ENCODE measurements at places on chromosomes 5 and 9.
A peak's percentile ranks its signal among the peaks of the same experiment; 100 is the strongest.

DNA sequence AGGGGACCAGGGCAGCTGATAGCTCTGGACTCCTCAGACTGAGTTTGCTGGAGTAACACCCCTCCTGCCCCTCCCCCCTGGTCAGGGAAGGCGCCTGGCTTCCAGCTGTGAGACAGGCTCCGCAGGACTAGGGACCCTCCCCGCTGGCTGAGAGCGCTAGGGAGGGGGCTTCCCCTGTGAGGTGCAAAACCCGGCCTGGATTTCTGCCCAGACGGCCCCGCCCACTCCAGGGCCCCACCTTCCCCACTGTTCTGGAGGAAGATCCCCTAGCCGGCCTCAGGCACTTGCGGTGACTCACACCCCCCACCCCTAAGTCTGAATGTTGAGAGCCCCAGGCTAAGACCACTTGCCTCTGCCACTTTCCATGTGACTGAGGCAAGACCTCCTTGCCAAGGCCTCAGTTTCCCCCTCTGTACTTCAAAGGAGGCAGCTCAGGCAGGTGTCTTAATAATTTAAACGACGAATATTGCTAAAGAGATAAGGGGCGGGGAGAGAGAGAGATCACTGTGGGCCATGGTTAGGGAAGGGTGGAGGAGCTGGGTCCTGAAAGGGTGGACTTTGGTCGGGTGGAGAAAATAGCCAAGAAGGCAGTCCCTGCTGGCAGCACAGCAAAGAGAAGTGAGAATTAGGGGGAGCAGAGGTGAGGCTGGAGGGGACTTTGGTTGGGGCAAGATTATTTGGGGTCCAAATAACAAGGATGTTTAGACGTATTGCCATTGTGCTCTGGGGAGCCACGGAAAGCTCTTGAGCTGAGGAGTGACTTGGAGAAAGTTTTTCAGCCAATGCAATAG is 1.0 kb upstream of the DAB2IP start:
- DNase-seq, result peak; percentile 79

- DNase-seq, result no peak
Measured at GRCh38 chr9:126631254-126631653, 17.5 kb downstream of the LMX1B start.

- DNase-seq, result no peak
Measured at GRCh38 chr5:148830211-148830610, 3.8 kb downstream of the ADRB2 start.

GRCh38 chr5:181170237-181170825 is 22.9 kb downstream of the OR2V2 start:
- no peak for DNase-seq

GRCh38 chr5:10222326-10222725 is 27.4 kb downstream of the ATPSCKMT start:
- DNase-seq, result no peak

- peak; percentile 45 for DNase-seq
Measured at GRCh38 chr5:343461-344401, 22.2 kb downstream of the AHRR start.

- no peak for DNase-seq
Measured at GRCh38 chr5:7882926-7883325, 14.0 kb downstream of the MTRR start.

DNA sequence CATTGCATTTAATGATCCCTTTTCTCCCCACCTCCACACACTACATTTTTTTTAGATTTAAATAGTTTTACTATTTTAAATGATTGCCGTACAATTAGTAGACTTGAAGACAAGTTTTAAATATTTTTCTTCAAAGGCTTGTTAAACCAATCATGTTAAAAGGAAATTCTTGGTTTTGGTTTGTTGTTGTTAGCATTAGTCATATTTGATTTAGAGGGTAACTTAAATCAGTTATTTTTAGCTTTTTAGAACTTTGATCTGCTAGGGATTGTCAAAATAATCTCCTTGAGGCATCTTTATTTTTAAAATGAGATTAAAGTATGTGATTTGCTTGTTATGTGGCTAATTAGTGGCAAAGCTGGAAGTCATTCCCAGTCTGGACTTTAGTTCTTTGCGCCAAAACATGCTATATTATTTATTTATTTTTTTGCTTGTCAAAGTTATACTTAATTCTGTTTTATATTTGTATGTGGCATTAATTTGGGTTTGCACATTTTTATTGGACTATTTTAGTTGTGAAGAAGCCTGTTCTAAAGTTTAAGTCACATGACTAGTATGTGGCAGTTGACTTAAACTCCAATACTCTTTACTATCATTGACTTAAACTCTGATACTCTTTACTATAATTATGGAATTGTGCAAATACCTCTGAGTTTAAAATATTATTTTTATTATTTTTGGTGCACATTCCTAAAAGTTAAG is 14.7 kb downstream of the ITGA1 start:
- no peak for DNase-seq

DNA sequence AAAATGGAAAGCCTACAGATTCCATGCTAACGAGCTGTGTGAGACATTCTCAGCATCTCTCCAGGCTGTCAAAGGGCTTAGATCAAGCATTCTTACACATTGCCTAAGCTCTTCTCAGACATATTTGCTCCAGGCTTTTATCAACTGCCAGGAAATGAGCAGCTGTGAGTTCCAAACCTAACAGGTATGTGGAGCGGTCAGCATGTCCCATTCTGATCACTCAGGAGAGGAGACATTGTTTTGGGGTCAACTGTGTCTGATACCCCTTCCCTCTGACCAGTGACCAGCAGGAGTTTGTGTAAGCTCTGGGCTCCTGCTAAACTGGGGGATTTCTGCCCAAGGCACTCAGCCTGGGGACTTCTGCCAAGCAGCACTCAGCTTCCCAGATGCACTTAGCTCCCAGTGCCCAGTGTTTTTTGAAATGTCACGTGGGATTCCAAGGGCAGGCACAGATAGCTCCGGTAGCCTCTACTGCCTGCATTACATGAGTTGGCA is 229.1 kb downstream of the SEC61B start:
- DNase-seq, result no peak

GRCh38 chr5:178244576-178244975 is 12.0 kb upstream of the PHYKPL start:
- no peak for DNase-seq

- DNase-seq, result no peak
Measured at GRCh38 chr5:166834246-166834645, 1457.2 kb upstream of the WWC1 start.

- no peak for DNase-seq
Measured at GRCh38 chr5:133340002-133340755, 272.2 kb downstream of the FSTL4 start.

Measured in right renal pelvis (tissue), 4 donors.